ENCODE measurements at places on chromosomes 12 and 14.

DNA sequence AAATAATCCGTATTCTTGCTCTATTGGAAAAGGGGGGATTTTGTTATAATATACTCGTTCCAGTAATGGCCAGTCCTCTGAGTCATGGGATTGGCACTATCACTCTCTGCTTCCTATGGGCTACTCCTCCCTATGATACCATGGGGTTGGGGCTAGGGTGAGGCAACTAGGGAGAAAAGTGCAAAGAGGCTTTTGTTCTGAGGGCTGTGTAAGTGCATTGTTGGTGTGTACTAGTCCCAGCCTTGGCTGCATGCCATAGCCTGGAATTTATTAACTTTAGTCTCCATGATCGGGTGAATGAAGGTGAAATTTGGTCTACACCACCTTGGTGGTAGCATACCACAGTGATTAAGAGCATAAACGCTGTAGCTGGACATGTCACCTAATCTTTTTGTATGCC is 247.6 kb downstream of the RPAP3 start:
- no peak for DNase-seq

- no peak for DNase-seq
These were observed 267.1 kb upstream of the CRY1 start for GRCh38 chr12:107360482-107360881.

DNA sequence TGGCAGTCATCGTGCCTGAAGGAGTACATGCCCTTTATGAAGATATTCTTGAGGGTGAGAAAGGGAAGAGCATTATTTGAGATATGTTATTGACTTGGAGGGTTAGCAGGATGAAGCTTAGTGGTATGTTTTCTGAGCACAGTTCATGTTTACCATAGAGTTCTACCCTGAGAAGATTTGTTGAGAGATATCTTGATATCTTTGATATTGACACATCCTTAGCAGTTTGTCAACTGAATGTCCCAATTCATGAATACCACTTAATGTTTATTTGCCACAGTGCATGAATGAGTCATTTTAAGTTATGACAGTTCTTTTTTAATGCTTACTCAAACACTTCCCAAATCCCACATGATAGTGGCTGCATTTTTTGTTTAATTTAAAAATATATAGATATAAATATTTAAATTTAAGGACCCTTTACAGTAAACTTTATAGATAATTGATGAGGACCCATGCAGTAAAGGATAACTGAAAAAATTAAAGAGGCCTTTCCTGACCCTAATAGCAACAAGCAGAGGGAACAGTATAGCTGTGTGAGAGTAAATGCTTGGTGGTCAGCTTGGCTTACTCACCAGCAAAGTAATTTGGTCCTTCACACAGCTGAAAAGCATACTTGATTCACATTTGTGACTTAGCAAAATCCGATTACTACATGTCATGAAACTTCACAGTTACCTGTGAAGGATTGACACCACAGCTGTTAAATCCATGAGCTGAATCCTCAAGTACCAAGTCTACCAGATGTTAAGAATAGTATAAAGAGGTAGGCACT is 25.8 kb downstream of the SLC39A9 start:
- DNase-seq = no peak

DNA sequence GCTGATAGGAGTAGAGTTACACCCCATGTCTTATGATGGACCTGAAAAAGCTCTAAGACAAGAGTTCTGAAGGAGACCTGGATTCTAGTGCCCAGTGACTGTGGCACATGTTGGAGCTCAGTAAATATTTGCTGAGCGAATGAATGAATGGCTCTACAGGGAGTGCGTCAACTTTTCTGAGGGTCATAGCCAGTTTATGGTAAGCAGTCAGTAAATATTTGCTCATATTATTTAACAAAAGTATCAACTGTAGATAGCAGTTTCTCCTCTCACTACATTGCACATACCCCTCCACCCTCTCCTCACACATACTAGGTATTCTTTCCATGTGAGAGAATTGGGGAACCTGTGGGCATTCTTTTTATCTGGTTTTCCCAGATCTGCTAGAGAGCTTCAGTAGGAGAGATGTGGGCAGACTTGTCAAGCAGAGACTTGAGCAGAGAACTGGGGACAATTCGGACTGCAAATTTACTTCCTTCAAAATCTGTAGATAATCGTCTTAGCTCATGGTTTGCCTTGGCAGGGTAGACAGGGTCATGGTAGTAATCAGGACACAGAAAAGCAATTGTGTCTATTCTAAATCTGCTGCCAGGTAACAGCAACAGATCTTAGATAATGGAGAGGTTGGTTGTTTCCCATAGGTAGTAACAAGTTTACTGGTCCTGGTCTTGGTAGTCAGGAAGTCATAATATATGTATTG is 5.7 kb downstream of the SLC4A8 start:
- no peak for DNase-seq

Data from type B pancreatic cell (in vitro differentiated cells).